ENCODE measurements at places on chromosomes 16 and 17.

DNA sequence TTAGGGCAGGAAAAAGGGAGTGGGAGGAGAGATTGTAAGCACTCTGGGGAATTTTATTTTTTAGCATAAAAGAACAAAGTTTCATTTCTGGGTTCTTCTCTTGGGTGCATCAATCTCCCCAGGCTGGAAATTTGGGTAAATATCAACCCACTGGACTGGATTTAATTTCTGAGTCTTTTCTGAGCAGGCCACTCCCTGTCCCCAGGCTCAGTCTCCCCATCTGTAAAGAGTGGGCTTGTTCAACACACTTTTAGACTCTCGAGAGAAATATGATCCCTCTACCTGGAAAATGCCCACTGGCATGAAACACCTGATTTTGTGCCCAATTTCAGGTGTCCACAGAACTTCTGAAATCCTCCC, 617 bp upstream of the VTN start:
- DNase-seq, result no peak

- DNase-seq, result no peak
Observed at GRCh38 chr17:45325810-45326209, 9.0 kb upstream of the MAP3K14 start.

GRCh38 chr17:80742581-80743180, 198.0 kb downstream of the RPTOR start:
- no peak for DNase-seq

DNA sequence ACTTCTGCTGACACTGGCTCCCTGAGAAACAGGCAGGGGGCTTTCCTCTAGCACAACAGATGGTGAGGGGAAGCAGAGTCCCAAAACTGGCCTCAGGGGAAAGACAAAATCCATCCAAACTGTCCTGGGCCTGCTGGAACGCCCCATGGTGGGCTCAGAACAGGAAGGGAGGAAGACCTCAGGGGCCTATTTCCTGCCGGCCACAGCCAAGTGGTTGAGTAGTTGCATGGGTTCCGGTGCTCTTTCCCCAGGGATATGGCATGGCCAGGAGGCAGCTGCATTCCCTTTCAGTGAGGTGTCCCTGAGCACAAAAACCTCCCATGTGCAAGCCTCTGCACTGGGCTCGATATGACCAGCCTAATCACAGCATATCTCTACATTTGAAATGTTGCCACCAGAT, 303.0 kb upstream of the IRX5 start:
- DNase-seq, result no peak

- DNase-seq, result peak; percentile 43
Observed at GRCh38 chr16:27430923-27431484, 29.0 kb downstream of the IL21R start.

GRCh38 chr16:81696166-81696960, 82.7 kb upstream of the PLCG2 start:
- peak; percentile 73 for DNase-seq
